Suprapubic skin (tissue), 4 donors: ENCODE measurements at places on chromosomes 16 and 17.

DNA sequence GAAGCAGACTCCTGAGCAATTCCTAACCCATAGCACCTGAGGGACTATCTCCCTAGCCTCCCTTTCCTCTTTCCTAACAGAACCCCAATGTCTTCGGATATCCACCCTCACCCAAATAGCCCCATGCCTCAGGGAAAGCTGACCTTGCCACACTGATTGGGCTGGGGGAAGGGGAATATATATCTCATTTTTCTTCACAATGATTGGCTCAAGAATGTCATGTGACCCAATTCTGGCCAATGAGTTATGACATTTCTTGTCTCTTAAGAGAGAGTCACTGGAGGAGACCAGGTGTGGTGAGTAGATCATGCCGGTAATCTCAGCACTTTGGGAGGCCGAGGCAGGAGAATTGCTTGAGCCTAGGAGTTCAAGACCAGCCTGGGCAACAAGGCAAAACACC is 71.9 kb upstream of the NLK start:
- DNase-seq: no peak

DNA sequence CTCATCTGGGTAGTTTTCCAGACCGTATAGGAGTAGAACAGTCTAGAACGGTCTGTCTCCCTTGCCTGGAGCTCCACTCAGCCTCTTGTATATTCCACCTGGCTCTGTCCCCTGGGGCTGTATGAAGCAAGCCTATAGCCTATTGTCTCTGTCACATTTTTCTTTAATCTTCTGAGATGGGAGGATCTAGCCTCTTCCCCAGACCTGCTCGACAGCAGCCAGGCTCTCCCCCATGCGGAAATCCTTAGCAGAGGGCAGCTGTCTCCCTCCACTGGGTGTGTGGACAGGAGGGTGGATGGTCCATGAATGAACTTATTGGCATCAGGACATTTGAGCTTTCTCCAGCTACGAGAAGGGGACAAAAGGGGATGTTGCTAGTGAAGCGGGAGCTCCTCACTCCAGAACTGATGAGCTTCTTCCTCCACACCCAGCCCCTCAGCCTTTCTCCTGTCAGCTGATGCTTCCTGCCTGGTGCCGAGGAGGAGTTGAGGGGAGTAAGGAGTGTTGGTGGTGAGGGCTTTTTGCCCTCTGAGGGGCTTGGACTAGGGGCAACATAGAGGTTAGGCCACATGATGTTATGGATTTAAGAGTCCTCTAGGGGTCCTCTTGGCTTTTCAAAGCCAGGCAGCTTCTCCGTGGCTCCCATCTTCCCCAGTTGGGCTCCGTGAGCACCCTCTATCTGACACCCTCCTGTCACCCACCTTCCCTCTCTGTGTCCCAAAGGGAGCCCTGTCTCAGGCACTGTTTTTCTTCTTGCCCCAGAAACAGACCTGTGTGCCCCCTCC is 28.0 kb downstream of the ARHGAP23 start:
- DNase-seq: no peak

DNA sequence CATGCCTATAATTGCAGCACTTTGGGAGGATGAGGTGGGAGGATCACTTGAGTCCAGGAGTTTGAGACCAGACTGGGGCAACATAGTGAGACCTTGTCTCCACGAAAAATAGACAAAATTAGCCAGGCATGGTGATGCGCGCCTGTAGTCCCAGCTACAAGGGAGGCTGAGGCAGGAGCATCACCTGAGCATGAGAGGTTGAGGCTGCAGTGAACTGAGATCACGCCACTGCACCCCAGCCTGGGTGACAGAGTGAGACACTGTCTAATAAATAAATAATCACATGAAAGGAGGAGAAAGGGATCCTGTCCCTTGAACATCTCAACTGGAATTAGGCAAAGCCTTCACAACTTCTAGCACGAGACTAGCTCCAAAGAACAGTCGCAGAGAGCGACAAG is 53.2 kb downstream of the TEKT5 start:
- no peak for DNase-seq

DNA sequence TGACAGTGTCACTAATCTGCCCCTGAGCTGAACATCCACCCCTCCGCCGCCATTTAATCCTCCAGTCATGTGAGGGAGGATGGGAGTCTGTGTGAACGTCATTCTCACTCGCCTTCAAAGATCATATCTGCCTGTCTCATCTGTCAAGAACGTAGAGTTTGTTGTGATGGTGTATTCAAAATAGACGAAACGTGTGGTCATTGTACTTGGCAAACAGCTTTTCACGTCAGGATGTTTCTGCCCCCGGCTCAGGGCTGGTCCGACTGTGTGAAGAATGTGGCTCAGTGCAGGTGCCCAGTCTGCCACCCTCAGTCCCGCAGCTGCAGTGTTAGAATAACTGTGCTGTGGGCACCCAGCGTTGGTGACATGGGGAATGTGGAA is 148.0 kb downstream of the KCNJ12 start:
- no peak for DNase-seq

GRCh38 chr16:67672739-67673662 is 6.4 kb downstream of the C16orf86 start:
- no peak for DNase-seq

- DNase-seq: peak; percentile 63
These were observed 762 bp downstream of the CDK12 start for GRCh38 chr17:39461926-39462569.

DNA sequence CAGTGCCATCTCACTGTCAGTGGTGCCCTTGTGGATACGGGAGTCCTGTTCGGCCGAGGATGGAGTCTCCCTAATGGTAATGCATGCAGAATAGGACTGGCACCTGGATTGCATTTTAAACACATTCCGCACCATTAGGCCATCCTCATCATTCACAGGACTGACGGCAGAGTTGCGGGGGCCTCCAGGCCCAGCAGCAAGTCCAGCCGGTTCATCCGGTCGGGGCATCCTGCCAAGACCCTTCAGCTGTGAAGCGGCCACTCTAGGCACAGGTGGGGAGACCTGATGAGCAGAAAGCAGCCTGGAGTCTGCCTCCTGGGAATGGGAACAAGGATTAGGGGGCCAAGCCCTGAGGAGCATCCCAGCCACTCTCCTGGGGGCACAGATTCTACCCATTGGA is 90.3 kb upstream of the XYLT1 start:
- no peak for DNase-seq

- DNase-seq: no peak
These were observed 110.3 kb upstream of the CDC42EP4 start for GRCh38 chr17:73422121-73422520.

DNA sequence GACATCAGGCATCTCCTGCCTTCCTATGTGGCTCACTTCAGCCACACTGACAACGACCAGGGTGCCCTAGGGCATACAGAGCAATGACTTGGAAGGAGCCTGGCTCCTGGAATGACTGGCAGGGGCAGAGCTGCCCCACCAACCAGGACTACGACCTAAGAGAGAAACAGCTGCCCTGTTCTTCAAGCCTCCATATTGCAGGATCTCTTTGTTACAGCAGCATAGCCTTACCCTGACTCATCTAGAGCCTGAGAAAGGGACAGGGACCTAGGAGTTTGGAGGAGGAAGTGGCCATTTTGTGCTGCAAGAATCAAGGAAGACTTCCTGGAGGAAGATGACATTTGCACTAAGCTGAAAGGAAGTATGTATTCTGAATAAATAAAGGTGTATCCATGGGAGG is 49.6 kb downstream of the GSG1L start:
- DNase-seq: no peak

GRCh38 chr17:8391711-8392110 is 5.9 kb downstream of the RNF222 start:
- DNase-seq: no peak

GRCh38 chr16:47995354-47995753 is 160.4 kb downstream of the ABCC12 start:
- no peak for DNase-seq

DNA sequence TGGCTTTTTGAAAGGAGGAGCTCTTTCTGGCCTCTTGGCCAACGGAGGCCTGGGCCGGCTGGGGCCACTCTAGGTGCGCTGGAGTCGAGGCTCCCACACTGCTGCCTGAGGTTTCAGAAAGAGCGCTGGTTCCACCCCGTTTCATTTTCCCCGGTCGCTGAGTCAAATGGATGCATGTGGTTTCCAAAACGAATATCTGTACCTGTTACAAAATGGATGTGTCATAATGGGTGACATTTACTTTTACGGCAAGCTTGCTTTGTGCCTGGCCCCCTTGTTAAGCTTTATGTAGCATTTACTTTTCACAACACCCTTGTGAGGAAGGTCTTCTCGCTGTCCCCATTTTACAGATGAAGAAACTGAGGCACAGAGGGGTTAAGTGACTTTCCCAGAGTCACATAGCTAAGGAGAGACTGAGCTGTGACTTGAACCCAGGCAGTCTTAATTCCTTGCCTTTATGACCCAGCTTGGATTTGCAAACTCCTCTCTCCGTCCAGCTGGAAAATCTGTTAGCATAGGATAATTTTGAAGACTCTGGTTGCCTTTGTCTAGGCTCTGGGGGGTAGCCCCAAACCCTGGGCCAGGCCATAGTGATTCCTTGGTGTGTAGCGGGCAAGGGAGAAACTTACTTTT is 10.6 kb downstream of the KSR1 start:
- no peak for DNase-seq

GRCh38 chr17:50240851-50241250 is 33.4 kb upstream of the TMEM92 start:
- DNase-seq: no peak

- DNase-seq: no peak
These were observed 6.1 kb downstream of the CAMKK1 start for GRCh38 chr17:3886776-3887175.

- DNase-seq: peak; percentile 93
These were observed at the start of gene XYLT1 for GRCh38 chr16:17470908-17471718. Gene XYLT1, minus strand, starts transcription at chr16:17470960. Its CDS starts 164 bp downstream, at chr16:17470796.

DNA sequence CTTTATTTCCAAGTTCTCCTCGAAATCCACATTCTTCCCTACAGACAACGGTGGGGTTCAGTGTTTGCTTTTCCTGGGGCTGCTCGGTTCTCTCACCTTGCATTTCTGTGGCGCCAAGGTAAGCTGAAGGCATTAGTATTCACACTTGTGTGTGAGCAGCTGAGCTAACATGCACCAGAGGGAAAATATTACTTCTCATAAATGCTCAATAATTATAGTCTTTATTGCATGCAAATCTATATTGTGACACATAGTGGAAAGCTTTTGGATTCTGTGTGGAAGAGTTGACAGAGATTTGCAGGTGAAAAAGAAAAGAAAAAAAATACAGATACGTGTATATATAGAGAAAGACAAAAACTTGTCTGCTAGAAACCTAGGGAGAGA is 411.8 kb downstream of the MAF start:
- no peak for DNase-seq

- DNase-seq: no peak
These were observed 937.7 kb downstream of the CDH11 start for GRCh38 chr16:64184156-64184555.
